Stimulated activated CD8-positive, alpha-beta memory T cell treated with anti-CD3 and anti-CD28 coated beads, Interleukin-4, amount 100 ng/mL, for 48 hours (primary cell): ENCODE measurements at places on chromosomes 12 and 14.

GRCh38 chr12:63912651-63913050 is 68.2 kb downstream of the SRGAP1 start:
- no peak for DNase-seq

- peak; percentile 34 for DNase-seq
Observed at GRCh38 chr12:100141666-100141997, 1.0 kb downstream of the BLTP3B start.

DNA sequence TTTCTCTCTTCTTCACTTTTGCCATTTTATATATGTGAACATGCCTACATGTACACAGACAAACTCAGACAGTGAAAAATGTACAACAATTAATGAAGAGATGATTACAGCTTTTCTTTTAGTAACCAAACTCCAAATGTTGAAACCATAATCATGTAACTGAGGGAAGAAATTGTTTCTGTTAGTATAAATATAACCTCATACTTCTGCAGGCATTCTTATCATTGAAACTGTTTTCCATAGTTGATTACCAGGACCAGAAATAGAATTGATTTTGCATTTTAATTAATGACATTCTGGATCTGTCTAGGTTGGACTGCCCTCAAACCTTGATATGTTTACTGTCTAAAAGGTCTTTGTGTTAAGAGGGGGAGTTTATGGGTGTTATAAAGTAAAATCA is 3.2 kb downstream of the ANO4 start:
- no peak for DNase-seq

DNA sequence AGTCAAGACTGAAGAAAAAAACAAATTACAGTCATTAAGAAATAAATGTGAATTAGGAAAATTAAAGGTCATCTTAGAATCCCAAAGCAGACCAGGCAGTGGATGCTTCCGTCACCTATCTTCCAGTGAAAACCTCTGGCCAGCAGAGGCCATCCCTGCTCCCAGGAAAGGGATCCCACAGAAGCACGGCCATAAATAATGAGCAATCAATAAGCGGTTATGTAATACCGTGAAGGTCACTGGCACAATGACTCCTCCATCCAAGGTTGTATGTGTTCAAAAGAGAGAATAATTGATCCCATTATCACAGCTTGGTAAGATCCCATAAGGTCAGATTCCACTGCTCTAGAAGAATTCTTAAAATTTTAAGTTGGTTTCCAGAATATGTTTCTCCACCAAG is 85.7 kb downstream of the PPP2R5E start:
- no peak for DNase-seq

- DNase-seq: peak; percentile 53
Observed at GRCh38 chr14:60722357-60723115, 1.6 kb downstream of the SIX4 start.

- no peak for DNase-seq
Observed at GRCh38 chr14:92105073-92105892, 1.1 kb downstream of the ATXN3 start.

GRCh38 chr14:104460791-104461651 is 118.5 kb upstream of the C14orf180 start:
- DNase-seq: peak; percentile 20

DNA sequence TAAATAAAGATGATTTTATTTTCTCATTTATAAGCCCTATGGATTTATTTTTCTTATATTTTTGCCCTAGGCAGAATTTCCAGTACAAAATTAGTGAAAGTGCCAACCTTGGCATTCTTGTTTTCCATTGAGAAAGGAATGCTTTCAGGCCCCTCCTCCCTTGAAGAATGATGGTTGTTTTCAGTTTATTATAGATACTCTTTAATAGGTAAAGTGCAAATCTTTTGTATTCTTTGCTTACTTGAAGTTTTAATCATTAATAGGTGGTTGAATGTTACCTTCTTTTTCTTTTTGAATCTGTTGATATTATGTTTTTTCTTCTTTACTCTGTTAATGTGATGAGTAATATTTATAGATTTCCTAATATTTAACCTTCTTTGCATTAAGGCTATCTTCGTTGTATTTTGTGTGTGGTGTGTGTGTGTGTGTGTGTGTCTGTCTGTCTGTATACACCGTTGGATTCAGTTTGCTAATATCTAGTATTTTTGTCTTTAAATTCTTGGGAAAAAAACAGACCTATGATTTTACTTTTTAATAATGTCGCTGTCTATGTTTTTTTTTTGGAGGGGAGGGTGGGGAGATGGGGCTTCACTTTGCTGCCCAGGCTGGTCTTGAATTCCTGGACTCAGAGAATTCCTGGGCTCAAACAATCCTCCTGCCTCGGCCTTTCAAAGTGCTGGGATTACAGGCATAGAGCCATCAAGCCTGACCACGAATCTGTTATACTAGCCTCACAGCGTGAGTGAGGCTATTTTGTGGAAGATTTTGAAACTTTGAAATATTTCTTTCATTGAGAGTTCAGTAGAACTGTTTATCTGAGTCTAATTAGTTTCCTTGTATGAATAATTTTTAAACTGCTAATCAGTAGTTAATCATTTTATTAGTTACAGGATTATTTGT is 13.5 kb downstream of the SRGAP1 start:
- DNase-seq: no peak

GRCh38 chr12:128402486-128403243 is 135.7 kb downstream of the TMEM132C start:
- no peak for DNase-seq

DNA sequence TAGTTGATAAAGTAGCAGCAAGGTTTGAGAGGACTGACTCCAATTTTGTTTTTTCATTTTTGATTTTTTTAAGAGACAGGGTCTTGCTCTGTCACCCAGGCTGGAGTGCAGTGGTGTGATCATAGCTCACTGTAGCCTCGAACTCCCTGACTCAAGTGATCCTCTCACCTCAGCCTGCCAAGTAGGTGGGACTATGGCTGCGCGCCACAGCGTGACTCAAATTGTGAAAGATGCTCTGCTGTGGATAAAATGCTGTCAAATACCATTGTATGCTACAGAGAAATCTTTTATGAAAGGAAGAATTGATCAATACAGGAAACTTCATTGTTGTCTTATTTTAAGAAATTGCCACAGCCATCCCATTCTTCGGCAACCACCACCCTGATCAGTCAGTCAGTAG is 48.3 kb downstream of the SCN8A start:
- DNase-seq: no peak

DNA sequence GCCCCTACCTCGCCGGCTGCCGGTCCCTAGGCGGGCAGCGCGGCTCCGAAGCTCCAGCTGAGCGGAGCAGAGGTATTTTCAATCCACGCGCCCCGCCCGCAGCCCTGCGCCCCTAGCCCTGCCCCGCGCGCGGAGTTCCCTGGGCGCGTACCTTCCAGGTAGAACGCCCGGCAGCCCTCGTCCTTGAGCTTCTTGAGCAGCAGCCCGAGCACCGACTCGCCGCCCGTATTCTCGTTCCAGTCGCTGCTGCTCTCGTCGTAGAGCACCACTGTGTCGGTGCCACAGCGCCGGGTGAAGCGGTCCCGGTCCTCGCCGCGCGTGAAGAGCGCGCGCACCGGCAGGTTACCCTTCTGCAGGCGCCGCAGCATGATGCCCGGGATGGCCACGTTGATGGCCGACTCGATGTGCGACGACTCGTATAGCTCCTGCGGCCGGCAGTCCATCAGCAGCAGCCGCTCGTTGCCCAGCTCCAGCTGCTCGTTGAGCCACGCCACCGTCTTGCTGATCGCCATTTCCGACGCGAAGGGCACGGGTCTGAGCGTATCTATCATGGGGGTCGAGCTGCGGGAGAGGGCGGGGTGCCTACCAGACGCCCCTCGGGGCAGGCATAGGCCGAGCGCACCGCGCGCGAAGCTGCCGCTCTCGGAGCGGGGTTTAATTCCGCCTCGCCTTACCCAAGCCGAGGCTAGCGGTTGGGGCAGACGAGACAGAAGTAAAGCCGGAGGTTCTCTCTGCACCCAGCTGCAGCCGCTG is 636 bp downstream of the DUSP6 start:
- peak; percentile 64 for DNase-seq

GRCh38 chr12:101436136-101436535 is 28.6 kb upstream of the ARL1 start:
- no peak for DNase-seq

DNA sequence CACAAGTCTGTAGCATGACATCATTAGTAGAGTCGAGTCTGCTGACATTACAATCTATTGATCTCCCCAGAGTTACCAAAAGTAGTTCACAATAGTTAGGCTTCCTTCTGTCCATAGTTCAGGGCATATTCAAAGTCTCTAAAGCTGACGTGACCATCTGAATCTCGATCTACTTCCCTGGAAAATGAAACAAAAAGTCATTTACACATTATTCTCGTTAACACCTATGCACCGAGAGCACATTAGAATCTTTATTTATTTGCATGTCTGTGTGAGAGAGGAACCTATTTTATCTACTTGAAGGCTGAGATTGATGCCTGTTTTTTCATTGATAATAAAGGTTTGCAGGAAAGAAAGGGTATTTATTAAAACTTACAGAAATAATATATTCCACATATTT is 157.4 kb downstream of the EFCAB11 start:
- DNase-seq: no peak

DNA sequence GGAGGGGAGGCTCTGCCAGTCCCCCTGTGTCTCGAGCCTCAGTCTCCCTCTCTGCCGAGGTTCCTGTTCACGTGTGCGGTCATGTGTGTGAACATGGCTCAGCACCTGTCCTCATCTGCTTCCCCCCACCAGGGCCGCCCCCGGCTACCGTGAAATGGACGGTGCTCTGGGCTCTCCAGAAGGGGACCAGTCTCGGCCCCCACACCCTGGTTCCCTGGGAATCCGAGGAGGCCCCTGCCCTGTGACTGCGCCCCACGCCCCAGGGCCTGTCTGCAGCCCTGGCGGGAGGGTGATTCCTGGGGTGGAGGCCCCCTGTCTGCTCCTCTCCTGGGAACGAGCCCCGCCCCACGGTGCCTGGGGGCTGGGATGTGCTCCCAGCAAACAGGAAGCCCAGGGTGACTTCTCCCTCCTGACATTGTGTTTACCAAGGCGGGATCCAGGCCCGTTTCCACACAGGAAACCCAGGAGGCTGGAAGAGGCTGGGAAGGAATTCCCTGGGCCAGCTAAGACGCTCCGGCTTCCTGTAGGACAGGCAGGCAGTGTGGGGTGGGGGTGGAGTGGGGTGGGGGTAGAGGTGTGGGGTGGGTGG is 46.6 kb downstream of the KIF26A start:
- DNase-seq: no peak

GRCh38 chr12:76010732-76011458 is 20.7 kb downstream of the PHLDA1 start:
- no peak for DNase-seq

- no peak for DNase-seq
Observed at GRCh38 chr14:55136885-55137786, 8.1 kb downstream of the LGALS3 start.

GRCh38 chr12:67439611-67440010 is 170.5 kb downstream of the CAND1 start:
- no peak for DNase-seq

DNA sequence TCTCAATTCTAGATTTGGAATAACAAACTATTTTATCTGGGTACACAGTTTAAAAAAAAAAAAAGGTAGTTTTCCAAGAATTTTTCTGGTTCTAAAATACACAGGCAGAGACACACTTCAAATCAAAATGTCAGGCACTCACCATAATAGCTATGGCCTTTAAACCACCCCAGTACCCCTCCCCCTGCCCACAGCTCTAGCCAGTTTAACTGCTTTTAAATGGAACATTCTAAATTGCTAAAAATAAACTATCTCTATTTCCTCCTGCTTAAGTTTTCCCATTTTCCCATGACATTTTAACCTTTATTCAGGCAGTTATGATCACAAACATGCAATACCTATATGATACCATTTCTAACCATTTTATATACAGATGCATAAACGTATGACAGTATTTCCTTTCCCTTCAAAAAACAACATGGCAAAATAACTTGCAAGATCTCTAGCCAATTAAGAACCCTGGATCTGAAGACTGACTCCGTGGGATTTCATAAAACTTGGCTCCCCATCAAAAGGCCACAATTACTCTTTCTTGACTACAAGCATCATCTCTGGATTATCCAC is 46.3 kb downstream of the PPP2R5E start:
- no peak for DNase-seq

DNA sequence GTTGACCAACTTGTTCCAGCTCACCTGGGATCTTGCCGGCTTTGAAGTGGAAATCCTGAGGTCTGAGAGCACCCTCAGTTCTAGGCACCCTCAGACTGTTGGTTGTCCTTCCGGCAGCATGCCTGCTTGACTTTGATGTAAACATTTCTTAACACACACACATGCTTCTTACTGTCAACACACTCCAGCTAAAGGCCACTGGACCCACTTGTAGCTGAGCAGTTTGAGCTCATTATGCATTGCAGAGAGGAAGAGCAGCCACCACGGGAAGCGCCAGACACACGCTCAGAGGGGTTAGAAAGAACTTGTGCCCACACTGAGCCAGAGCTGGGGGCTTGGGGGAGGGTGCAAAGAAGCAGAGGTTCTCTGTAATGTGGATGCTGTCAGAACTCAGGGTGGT is 55.8 kb downstream of the TNFAIP2 start:
- DNase-seq: no peak

DNA sequence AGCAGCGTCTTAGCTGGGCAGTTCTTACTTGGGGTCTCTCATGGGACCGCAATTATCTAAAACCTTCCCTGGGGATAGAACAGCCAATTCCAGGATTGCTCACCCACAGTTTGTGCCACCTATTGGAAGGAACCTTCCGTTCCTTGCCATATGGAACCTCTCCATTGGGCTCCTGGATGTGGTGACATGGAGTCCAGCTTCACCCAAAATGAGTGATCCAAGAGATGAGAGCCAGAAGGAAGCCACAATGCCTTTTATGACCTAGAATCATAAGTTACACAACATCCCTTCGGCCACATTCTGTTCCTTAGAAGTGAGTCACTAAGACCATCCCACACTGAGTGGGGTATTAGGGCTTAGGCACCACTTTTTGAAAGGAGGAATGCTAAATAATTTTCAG is 164.4 kb downstream of the FBXL14 start:
- DNase-seq: no peak

DNA sequence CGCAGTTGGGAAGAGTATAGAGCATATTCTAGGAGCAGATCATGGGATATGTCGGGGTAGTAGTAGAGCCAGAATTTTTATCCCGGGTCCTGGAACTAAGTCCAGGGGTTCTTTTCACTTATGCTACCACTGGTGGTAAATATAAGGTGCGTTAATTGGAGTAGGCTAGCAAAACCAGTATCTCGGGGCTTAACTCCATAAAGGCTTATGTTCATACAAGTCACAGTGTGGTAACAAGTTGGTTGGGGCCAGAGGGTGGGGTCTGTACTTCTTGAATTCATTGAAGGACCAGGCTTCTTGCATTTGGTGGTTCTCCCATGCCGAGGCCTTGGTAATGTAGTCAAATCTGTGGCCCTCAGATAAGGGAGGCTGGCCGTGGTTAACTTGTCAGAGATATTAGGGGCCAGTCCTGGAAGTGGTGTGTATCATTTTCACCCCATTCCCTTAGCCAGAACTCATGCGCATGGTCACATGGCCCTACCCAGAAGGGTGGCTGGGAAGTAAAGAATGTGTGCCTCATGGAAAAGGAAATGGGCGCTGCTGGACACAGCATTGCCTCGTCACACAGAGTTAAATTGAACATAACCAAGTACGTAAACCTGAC is 1.5 kb upstream of the ZNF641 start:
- DNase-seq: no peak

GRCh38 chr14:65772921-65773574 is 360.5 kb downstream of the FUT8 start:
- DNase-seq: no peak
